ENCODE measurements at places on chromosomes 11 and 22.

DNA sequence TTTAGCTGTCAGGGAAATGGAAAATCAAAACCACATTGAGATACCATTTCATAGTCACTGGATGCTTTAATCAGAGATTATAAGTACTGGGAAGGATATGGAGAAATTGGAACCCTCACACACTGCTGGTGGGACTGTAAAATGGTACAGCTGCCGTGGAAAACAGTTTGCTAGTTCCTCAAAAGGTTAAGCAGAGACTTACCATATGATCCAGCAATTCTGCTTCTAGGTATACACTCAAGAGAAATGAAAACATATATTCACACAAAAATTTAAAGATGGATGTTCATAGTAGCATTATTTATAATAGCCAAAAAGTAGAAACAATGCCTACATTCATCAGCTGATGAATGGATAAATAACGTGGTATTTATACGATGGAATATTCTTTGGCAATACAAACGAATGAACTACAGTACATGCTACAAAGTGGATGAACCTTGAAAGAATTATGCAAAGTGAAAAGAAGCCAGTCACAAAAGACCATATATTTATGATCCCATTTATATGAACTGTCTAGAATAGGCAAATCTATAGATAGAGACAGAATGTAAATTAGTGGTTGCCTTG, 23.0 kb downstream of the RNF121 start:
- no peak overlapping the region for H3K4me3 ChIP-seq
- H3K4me1 ChIP-seq = peaks cover 16% of the 10 kb centered on the region
- no peaks in the 10 kb centered on the region for H3K27me3 ChIP-seq
- no peak overlapping the region for H3K27ac ChIP-seq
- no peak for DNase-seq

GRCh38 chr11:9982796-9983579, 311.0 kb downstream of the SBF2 start:
- H3K27ac ChIP-seq = peak overlapping the region; percentile 91
- peaks cover 25% of the 10 kb centered on the region for H3K4me1 ChIP-seq
- no peaks in the 10 kb centered on the region for H3K27me3 ChIP-seq
- peak overlapping the region; percentile 55 for H3K4me3 ChIP-seq
- peaks cover 15% of the 10 kb centered on the region for H3K36me3 ChIP-seq

- H3K4me1 ChIP-seq = no peaks in the 10 kb centered on the region
- H3K27ac ChIP-seq = no peak overlapping the region
- H3K4me3 ChIP-seq = no peak overlapping the region
- H3K27me3 ChIP-seq = no peaks in the 10 kb centered on the region
Measured at GRCh38 chr22:46707305-46707704, 30.7 kb downstream of the CERK start.

- H3K27ac ChIP-seq = no peak overlapping the region
- DNase-seq = no peak
- H3K36me3 ChIP-seq = no peaks in the 10 kb centered on the region
- H3K4me3 ChIP-seq = no peak overlapping the region
- peaks cover 12% of the 10 kb centered on the region for H3K4me1 ChIP-seq
Measured at GRCh38 chr11:107587306-107587979, 3.5 kb upstream of the ELMOD1 start.

DNA sequence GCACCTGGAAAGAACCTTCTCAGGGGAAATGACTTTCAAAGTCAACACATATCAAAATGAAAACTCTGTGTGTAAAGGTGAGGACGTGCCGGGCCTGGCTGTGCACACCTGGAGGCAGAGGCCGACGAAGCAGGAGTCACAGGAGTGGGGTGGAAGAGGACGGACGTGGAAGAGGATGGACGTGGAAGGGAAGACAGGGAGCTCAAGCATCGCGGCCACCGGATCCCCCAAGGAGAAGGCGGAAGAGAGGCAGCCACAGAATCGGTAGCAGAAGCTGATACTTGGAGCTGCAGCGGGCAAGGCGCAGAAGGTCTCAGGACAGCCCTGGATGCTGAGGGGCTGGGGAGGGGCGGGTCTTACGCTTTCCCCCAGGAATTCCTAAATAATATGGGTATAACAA, 519.8 kb downstream of the BRD1 start:
- DNase-seq = no peak
- H3K27me3 ChIP-seq = no peaks in the 10 kb centered on the region
- H3K27ac ChIP-seq = no peak overlapping the region
- no peaks in the 10 kb centered on the region for H3K36me3 ChIP-seq
- H3K4me1 ChIP-seq = no peaks in the 10 kb centered on the region
- H3K4me3 ChIP-seq = no peak overlapping the region

DNA sequence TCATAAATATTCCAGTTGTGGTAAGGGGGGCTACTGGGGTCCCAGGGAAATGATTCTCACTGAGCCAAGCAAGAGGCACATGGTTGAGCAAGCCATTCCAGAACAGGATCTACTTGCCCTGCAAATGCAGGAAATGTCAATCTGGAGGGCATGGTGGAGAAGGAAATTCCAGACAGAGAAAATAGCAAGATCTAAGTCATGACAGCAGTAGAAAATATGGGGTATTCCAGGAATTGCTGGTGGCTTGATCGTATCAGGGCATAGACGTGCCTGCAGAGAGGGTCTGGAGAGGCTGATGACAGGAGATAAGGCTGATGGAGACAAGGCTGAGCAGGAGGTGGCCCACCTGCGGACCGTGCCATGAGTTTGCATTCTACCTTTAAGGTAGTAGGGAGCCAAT, 566.3 kb upstream of the CADM1 start:
- H3K36me3 ChIP-seq = no peaks in the 10 kb centered on the region
- no peaks in the 10 kb centered on the region for H3K27me3 ChIP-seq
- no peak overlapping the region for H3K27ac ChIP-seq
- H3K4me3 ChIP-seq = no peak overlapping the region

DNA sequence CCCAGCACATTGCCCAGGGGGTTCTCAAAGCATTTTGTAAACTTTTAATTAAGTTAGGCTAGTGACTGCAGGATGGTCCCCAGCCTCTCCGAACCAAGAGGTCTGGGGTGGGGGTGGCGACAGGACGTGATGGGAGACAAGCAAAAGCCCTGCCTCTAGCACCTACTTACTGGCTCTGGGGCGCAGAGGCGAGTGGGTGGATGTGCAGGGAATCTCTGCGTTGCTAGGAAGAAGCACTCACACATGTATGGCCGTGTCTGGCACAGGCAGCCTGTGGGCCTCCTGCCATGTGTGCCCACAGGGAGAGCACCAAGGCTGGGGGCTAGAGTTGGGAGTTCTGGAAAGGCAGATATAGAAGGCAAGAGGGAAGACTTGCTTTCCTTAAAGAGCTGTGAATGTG, 6.3 kb downstream of the OPCML start:
- no peak overlapping the region for H3K27ac ChIP-seq
- no peaks in the 10 kb centered on the region for H3K36me3 ChIP-seq
- no peak for DNase-seq
- no peak overlapping the region for H3K4me3 ChIP-seq
- no peaks in the 10 kb centered on the region for H3K27me3 ChIP-seq
- H3K4me1 ChIP-seq = no peaks in the 10 kb centered on the region

DNA sequence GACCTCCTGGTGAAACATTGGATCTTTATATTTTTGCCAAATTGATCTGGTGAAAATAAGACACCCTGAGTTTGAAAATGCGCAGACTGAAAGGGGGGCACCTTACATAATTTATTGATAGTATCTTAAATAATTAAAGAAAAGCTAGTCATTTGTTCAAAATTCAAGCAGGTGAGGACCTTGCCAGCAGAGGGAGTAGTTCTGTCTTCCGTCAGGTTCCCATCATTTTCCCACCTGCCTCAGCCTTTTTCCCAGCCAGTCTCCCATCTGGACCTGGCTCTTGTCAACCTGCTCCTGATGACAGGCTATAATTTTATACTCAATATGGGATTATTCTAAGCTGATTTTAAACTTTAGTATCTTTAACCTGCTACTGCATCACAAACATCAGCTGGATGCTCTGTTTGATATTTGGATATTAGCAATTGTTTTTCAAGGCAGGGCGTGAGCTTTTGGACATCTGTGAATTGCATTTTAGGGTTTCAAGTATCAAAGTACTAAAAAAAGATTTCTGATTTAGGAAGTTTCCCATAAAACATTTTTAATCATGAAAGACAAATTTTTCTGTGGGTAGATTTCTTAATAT, 132.0 kb downstream of the ELP4 start:
- H3K27ac ChIP-seq = no peak overlapping the region
- H3K36me3 ChIP-seq = no peaks in the 10 kb centered on the region
- H3K27me3 ChIP-seq = no peaks in the 10 kb centered on the region
- no peak overlapping the region for H3K4me3 ChIP-seq
- peak; percentile 61 for DNase-seq
